ENCODE measurements at places on chromosomes 1 and 21.

- H3K4me1 ChIP-seq, result peaks cover 6% of the 10 kb centered on the region
- DNase-seq, result no peak
- H3K27me3 ChIP-seq, result no peaks in the 10 kb centered on the region
- no peaks in the 10 kb centered on the region for H3K36me3 ChIP-seq
- no peak overlapping the region for H3K27ac ChIP-seq
Measured at GRCh38 chr1:69494221-69494620, 73.5 kb upstream of the LRRC7 start.

GRCh38 chr1:204128464-204128963 is 23.3 kb downstream of the ETNK2 start:
- no peaks in the 10 kb centered on the region for H3K36me3 ChIP-seq
- H3K4me3 ChIP-seq, result no peak overlapping the region
- peaks cover 38% of the 10 kb centered on the region for H3K27me3 ChIP-seq
- H3K4me1 ChIP-seq, result no peaks in the 10 kb centered on the region

DNA sequence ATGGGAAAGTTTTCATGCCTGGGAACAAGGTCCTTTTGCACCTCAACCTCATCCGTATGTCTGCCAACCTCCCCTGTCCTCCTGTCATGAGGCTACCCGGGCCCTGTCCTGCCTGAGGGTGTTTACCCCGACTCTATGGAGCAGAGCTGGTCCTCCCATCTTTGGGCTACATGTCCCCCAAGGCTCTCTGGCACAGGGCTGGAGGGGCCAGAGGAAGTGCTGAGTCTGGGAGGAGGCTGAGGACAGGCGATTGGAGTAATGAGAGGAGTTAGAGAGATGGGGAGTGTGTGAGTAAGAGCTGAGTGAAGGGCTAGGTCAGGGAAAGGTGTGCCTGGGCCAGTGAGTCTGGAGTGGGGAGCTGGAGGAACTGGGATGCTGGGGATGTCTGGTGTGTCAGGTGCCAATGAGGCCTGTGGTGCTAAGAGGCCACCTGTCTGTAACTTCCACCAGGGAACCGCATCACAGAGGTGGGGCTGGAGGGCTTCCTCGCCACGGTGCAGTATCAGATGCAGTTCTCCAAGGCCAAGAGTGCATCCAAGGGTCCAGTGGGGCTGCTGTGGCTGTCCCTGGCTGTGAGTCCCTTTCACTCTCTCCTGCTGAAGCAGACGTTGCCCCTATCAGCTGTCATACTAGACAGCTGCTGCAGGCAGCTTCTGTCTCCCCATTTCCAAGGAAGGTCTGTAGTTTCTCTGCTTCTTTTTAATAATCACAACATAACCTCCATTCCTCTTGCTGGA is 11.7 kb downstream of the LRRC71 start:
- no peaks in the 10 kb centered on the region for H3K27me3 ChIP-seq
- no peak for DNase-seq
- no peak overlapping the region for H3K27ac ChIP-seq
- H3K4me3 ChIP-seq, result no peak overlapping the region
- H3K4me1 ChIP-seq, result peaks cover 3% of the 10 kb centered on the region

GRCh38 chr1:51365774-51366173 is 35.4 kb upstream of the TTC39A start:
- no peaks in the 10 kb centered on the region for H3K4me1 ChIP-seq
- peaks cover 38% of the 10 kb centered on the region for H3K36me3 ChIP-seq
- no peaks in the 10 kb centered on the region for H3K27me3 ChIP-seq
- no peak overlapping the region for H3K27ac ChIP-seq

DNA sequence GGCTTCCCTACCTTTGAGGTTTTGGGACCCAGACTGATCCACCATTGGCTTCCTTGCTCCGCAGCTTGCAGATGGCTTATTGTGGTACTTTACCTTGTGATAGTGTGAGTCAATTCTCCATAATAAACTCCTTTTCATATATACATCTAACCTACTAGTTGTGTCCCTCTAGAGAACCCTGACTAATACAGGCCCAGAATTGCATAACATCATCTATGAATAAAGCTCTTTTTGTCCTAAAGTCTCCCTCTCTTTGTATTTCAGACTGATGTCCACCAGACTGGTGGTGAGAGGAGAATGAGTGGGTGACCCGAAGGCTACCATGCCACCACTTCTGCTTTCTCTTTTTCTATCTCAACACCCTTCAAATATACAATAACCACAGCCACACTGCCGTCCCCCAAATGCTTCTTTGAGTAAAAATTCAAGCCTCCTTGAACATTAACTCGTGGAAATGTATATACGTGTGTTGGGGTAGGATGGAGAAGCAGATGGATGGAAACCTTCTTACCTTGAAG is 265.7 kb downstream of the PTBP2 start:
- H3K27ac ChIP-seq, result no peak overlapping the region
- DNase-seq, result no peak
- H3K4me1 ChIP-seq, result no peaks in the 10 kb centered on the region
- H3K36me3 ChIP-seq, result no peaks in the 10 kb centered on the region
- no peaks in the 10 kb centered on the region for H3K27me3 ChIP-seq
